Sigmoid colon (tissue), 7 donors: ENCODE measurements at places on chromosomes 1 and 21.
A peak's percentile ranks its signal among the peaks of the same experiment; 100 is the strongest.

DNA sequence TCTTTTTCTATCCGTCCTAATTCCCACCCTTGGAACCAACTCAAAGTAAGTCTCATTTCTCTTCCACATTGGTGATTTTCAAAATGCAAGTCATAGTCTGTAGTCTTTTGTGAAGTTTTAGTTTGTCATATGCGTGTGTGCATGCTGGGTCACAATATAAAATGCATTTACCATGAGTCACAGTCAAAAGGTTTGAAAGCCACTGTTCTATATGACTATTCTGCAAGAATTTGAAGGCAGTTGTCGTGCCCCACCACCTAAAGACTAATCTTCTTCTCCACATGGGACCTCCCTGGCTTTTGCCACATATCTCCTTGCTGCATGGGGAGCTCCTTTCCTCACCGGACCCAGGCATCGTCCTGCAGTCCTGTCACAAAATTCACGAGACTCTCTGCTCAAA lies 1.6 kb downstream of the STPG1 start:
- no peak for DNase-seq

DNA sequence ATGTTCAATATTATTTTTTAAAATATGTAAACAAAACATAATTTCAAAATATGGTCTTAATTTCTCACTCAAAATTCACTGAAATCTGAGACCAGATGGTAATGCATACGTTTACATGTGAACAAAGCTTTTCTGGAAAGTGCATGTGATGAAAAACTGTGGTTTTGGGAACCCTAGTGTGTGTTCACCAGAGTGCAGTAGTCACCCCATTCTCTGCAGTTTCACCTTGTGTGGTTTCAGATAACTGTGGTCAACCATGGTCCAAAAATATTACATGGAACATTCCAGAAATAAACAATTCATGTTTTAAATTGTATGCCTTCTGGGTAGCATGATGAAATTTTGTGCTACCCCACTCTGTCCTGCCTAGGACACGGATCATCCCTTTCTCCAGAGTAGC lies 2021.9 kb downstream of the MRPL39 start:
- DNase-seq, result no peak

DNA sequence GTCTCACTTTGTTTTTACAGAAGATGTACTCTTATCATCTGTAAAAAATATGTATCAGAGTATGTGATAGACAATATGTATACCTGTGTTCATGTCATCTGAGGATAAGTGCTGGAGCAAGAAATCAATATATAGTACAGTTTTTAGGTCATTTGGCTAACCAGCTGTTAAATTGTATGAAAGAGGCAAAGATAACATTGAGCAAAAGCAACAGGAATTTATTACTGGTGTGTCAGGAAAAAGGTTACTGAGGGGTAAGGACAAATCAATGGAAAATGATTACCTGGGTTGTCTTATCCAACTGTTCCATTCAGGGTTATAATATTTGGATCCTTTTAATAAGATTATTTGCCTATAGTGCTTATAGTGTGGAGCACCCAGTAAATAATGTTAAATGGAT lies 4.9 kb downstream of the HIPK1 start:
- DNase-seq, result no peak

DNA sequence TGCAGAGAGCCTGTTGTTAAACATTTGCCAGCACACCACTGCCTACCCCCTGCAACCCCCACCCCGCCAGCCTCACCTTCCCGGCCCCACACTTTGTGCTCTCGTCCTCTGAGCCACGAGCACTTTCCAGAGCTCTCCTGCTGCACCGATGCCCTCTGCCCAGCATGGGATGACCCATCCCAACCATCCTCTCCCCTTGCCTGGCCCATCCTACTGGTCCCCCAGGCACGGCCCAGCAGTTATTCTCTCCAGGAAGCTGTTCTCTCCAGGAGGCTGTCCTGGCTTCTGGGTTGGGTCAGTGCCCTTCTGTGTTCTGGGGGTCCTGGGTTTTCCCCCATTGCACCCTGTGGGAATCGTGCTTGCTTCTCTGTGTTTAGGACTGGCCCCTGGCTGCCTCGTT lies 60.1 kb upstream of the ABCG1 start:
- DNase-seq, result peak; percentile 48

DNA sequence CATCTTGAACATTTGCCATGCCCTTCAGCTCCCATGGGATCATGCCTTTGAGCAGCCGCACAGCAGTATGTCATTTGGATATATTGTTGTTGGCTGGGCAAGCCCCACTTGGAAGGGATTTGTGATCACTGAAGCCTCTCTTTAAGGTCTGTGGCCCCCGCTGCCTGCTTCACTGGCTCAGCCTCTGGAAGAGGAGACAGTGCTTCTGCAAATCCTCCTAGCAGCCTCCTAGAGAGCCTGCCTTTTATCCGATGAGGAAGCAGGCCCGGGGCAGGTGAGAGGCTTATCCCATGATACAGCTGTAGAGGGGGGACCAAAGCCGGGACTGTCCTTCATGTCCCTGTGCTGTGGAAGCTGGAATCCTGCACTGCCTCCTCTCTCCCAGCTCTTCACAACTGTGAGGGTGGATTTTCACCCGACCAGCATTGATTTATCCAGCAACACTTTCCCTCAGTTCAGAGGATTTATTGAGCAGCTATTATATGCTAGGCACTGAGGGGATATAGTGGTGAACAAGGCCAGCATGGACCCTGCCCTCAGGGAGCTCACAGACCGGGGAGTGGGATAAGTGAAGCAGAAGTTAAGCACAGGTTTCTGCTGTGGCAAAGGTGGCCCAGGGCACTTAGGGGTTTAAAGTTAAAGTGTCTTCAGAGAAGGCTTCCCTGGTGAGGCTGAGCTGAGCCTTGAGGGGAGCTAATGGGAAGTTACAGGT lies 3.9 kb downstream of the TMEM61 start:
- no peak for DNase-seq

GRCh38 chr1:29392036-29392435 lies 155.7 kb downstream of the PTPRU start:
- no peak for DNase-seq

DNA sequence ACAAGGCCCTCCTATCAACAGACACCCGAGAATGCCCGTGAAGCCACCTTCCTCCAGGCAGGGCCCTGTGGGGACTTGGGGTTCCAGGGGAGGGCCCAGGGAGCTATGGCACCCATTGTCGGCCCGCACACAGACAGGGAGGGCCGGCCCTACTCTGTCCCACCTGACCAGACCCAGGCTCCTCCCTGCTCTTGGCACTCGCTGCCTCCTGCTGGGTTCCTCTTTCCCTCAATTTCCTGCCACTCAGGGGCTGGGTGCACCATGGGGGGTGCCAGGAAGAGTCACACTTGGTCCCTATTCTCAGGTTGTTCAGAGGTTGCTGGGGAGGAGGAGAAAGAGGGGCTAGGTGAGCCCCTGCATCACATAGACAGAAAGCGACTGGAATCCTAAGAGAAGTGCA lies 8.0 kb upstream of the OXCT2 start:
- no peak for DNase-seq

DNA sequence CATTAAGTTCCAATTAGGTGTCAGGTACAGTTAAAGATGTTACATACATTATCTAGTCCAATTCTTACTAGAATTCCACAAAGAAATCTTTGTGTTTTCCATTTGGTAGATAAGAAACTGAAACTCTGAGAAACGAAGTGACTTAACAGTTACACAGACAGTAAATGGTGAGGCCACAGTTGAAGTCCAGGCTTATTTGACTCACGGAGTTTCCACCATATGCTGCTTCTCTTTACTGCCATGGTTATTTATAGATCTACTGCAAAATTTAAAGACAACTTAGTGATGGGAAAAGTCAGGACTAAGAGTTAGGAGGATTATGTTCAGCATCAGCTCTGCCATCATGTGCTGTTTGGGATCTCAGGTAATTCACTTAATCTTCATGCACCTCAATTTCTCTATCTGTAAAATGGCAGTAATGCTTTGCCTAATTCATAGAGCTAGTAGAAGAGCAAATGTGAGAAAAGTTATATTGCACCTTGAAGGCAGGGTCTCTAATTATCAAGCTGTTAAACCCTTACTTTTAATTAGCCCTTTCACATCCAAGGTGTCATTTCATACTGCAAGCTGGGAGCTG lies 26.2 kb upstream of the SAMSN1 start:
- no peak for DNase-seq

- DNase-seq, result peak; percentile 17
Observed at GRCh38 chr1:212459656-212460055, 26.9 kb downstream of the NENF start.
